Vagina (tissue), 2 donors: ENCODE measurements at places on chromosomes 1 and 21.

DNA sequence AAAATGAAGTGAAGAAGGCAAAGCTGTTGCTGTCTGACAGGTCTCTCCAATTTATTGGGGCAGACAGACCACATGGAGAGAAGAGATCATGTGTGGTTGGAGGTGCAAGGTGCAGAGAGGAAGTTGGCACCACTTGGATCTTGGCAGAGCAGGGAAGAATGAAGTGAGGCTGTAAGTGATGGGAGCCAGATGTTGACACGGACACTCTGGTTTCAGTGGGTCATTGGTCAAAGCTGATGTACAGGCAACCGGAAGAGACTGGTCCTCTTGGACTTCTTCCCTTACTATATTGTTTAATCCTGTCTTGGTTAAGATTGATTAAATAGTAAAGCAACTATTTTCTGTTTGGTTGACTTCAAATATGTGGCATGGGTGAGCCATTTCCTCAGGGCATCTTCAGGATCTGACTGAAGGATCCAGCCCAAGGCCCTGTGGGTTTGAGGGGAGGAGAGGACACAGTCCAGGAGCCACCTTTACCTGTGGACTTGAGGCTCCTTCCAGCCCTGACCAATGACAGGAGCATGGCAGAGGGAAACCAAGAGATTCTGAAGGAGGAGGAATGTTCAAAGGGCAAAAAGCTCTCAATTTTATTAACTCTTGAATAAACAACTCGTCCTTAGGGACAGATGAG is 49.4 kb downstream of the NENF start:
- DNase-seq = no peak
- no peak overlapping the region for H3K27ac ChIP-seq
- no peak overlapping the region for H3K4me3 ChIP-seq
- H3K4me1 ChIP-seq = peaks cover 6% of the 10 kb centered on the region
- no peaks in the 10 kb centered on the region for H3K27me3 ChIP-seq

DNA sequence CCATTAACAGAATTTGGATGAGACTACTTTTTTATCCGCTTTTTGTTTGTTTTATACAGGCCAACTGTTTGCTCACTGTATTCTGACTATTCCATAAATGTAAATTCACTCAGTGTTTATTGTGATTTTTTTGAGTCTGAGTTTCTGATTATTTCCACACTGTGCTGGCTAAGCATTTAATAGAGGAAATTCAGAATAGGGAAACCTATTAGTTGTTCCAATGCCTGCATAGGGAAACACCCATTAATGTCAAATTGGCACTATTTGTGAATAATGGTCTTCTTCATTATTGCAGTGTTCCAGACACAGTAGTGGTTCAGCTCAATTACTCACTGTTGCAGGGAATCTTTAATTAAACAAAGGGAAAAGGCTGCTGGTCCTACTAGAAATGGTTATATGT is 174.7 kb upstream of the SGIP1 start:
- no peak for DNase-seq
- no peak overlapping the region for H3K27ac ChIP-seq
- no peaks in the 10 kb centered on the region for H3K27me3 ChIP-seq

GRCh38 chr1:64343823-64344190 is 126.1 kb upstream of the CACHD1 start:
- H3K36me3 ChIP-seq = no peaks in the 10 kb centered on the region
- H3K4me1 ChIP-seq = peaks cover 11% of the 10 kb centered on the region
- no peak overlapping the region for H3K4me3 ChIP-seq
- H3K27me3 ChIP-seq = no peaks in the 10 kb centered on the region
- H3K27ac ChIP-seq = no peak overlapping the region
- no peak for DNase-seq

DNA sequence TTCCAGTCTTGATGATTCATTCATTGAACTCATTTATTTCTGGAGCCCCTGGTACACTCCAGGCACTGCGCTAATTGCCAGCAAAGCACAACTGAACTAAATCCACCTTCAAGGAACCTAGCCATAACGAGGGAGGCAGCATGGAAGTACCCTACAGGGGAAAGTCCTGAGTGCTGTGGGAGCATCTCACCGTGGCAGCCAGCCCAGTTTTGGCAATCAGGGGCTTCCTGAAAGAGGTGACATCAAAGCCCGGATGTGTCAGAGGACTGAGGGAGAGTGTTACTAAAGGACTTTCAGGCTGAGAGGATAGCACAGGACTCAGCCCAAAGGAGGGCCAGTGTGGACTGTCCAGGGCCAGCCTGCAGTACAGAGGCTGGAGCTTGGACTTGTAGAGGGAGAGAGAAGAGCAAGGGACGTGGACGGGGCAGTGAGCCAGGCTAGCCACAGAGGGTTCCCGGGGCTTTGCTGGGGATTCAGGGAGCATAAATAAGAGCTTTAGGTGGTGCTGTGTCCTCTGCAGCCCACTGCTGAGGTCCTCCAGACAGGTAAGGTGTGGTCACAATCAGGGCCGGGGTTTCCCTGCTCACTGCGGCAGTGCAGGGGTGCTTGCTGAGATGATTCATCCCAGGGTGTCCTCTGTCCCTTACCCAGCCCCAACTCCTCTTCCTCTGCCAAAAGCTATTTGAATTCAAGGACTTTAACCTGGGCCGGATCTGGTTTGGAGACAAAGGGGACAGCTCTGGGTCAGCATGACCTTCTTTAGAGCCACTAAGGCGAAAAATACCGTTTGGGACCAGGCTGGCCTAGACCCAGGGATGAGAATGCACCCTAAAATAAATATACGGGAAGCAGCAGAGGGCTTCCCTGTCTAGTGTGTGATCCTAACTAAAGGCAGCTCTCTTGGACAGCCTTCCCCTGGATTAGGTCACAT is 128.3 kb downstream of the EDEM3 start:
- H3K4me3 ChIP-seq = no peak overlapping the region
- DNase-seq = no peak
- no peaks in the 10 kb centered on the region for H3K27me3 ChIP-seq
- H3K4me1 ChIP-seq = peaks cover 93% of the 10 kb centered on the region
- H3K36me3 ChIP-seq = no peaks in the 10 kb centered on the region

- DNase-seq = no peak
- H3K4me3 ChIP-seq = no peak overlapping the region
- no peak overlapping the region for H3K27ac ChIP-seq
These were observed 101.5 kb upstream of the COL24A1 start for GRCh38 chr1:86258101-86258500.

DNA sequence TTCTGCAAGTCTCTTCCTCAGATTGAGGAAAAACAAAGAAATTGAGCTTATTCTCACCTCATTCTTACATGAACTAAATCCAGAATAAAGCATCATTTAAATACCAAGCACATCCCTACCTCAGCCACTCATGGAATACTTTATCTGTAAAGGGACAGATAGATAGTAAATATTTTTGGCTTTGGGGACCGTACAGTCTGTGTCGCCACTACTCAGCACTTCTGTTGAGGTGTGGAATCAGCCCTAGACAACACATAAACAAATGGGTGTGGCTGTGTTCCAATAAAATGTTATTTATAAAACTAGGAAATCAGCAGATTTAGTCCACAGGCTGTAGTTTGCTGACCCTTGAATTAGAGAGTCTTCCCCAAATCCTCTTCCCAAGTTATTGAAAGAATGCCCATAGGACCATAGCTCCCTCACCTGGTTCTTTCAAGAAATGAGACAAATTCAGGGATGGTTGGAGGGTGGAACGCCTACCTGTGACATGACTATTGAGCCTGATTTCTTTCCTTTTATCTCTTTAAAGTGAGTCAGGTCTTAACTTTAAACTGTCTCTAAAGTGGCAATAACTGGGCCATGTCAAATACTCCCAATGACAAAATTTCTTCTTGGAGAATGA is 878.5 kb downstream of the USP25 start:
- no peak overlapping the region for H3K4me3 ChIP-seq
- H3K4me1 ChIP-seq = peaks cover 12% of the 10 kb centered on the region
- DNase-seq = no peak

- no peak overlapping the region for H3K27ac ChIP-seq
- DNase-seq = no peak
- H3K4me3 ChIP-seq = no peak overlapping the region
These were observed 13.0 kb downstream of the YBEY start for GRCh38 chr21:46299167-46299566.

GRCh38 chr1:187264995-187265602 is 436.4 kb downstream of the PLA2G4A start:
- no peaks in the 10 kb centered on the region for H3K36me3 ChIP-seq
- no peaks in the 10 kb centered on the region for H3K4me1 ChIP-seq
- DNase-seq = no peak
- no peaks in the 10 kb centered on the region for H3K27me3 ChIP-seq
- no peak overlapping the region for H3K27ac ChIP-seq

DNA sequence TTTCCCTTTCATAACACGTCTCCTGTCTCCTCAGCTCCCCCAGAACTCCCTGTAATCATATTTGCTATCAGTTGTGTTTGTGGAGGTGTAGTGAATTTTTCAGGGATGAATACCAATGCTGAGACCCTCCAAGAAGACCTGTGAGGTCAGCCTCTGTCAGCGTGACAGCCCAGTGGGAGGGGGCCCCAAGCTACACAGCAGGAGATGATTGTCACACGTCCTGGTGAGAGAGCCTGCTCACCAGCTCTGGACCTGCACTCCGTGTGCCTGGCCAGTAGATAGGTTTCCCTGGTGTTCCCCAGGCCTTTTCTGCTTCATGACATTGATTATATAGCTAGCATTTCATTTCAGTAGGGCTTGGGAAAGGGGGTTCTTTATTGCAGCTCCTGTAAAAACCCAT is 421.5 kb downstream of the KIF26B start:
- no peak overlapping the region for H3K4me3 ChIP-seq
- H3K27ac ChIP-seq = no peak overlapping the region
- no peaks in the 10 kb centered on the region for H3K27me3 ChIP-seq
- no peaks in the 10 kb centered on the region for H3K36me3 ChIP-seq

- no peak overlapping the region for H3K27ac ChIP-seq
- H3K36me3 ChIP-seq = no peaks in the 10 kb centered on the region
- no peaks in the 10 kb centered on the region for H3K27me3 ChIP-seq
These were observed 2.4 kb downstream of the SLAMF1 start for GRCh38 chr1:160644399-160644798.

GRCh38 chr21:15149600-15150224 is 84.9 kb upstream of the NRIP1 start:
- no peak overlapping the region for H3K27ac ChIP-seq
- no peak overlapping the region for H3K4me3 ChIP-seq
- peaks cover 11% of the 10 kb centered on the region for H3K4me1 ChIP-seq
- DNase-seq = no peak
- no peaks in the 10 kb centered on the region for H3K27me3 ChIP-seq
- no peaks in the 10 kb centered on the region for H3K36me3 ChIP-seq

GRCh38 chr1:221832151-221832550 is 90.3 kb upstream of the DUSP10 start:
- H3K36me3 ChIP-seq = no peaks in the 10 kb centered on the region
- peaks cover 6% of the 10 kb centered on the region for H3K4me1 ChIP-seq
- DNase-seq = no peak
- H3K4me3 ChIP-seq = no peak overlapping the region
- no peak overlapping the region for H3K27ac ChIP-seq

GRCh38 chr1:157915859-157916258 is 74.3 kb upstream of the CD5L start:
- no peaks in the 10 kb centered on the region for H3K36me3 ChIP-seq
- DNase-seq = no peak
- H3K27ac ChIP-seq = no peak overlapping the region
- no peaks in the 10 kb centered on the region for H3K4me1 ChIP-seq

DNA sequence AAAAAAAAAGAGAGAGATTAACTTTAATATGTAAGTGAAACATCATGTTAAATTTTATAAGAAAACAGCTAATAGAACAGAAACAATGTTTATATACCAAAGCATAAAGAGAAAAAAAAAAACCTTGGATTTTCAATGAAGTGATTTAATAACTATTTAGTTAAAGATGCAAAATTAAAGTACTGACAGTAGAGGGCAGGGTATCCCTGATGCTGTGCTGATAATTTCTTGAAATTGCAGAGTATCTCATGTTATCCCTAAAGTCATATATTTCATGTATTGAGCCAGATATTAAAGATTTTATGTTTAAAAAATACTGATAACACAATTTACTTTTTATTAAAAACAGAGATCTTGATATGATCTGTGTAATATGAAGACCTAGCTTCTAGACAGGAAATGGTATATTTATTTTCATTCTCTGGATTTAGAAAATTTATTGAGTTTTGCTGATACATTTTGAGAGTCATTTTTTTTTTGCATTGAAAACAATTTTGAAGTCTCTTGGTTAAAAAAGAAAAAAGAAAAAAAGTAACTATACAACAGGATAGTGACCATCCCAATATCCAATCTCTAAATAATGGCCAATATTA is 273.2 kb downstream of the USP25 start:
- no peak overlapping the region for H3K27ac ChIP-seq
- H3K36me3 ChIP-seq = no peaks in the 10 kb centered on the region
- H3K4me3 ChIP-seq = no peak overlapping the region
- peaks cover 10% of the 10 kb centered on the region for H3K4me1 ChIP-seq

DNA sequence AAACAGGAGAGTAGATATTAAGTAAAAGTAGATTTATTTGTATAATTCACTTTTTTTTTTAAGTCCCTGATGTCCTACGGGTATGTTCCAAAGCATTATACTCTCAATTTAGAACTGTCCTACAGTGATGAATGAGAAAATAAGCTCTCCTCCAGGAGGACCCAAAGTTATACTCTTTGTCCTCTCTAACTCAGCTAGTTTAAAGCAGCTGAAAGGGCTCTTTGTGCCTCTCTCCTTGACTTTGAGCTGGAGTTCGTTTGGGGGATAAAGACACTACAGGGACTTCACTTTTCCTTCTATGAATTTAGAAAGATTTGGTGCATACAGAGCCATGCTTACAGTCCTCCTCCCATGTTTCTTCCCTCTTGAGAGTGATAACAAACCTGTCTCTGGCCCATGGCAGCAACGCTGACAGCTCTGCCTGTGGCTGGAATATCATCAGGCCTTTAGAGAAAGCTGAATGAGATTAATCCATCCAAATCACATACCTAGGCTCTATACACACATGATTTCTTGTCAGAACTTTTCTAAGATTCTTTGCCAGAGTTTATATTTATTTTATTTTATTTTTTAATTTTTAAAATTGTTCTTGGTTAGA is 134.3 kb downstream of the PIK3R3 start:
- H3K27ac ChIP-seq = no peak overlapping the region
- no peaks in the 10 kb centered on the region for H3K27me3 ChIP-seq
- no peaks in the 10 kb centered on the region for H3K36me3 ChIP-seq
- DNase-seq = no peak

GRCh38 chr1:117372863-117373412 is 5.7 kb downstream of the MAN1A2 start:
- DNase-seq = no peak
- H3K4me3 ChIP-seq = no peak overlapping the region
- no peak overlapping the region for H3K27ac ChIP-seq

DNA sequence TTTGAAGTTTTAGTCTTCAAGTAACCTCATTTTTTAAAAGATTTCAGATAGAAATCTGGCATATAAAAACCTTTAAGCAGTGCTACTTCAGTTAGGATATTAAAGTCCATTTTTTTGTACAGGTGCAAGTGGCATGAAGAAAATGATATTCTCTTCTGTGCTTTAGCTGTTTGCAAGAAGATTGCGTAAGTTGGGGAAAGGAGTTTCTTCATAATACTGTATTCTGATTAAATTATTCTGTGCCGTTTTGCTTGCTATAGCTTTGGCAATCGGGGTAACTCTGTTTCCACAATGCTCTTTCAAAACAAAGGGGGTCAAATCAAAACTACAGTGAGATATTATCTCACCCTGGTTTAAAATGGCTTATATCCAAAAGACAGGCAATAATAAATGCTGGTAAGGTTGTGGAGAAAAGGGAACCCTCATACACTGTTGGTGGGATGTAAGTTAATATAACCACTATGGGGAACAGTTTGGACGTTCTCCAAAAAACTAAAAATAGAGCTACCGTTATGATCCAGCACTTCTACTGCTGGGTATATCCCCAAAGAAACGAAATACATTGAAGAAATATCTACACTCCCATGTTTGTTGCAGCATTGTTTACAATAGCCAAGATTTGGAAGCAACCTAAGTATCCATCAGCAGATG is 27.1 kb downstream of the MAEL start:
- no peaks in the 10 kb centered on the region for H3K36me3 ChIP-seq
- H3K27ac ChIP-seq = no peak overlapping the region
- H3K27me3 ChIP-seq = no peaks in the 10 kb centered on the region
- H3K4me3 ChIP-seq = no peak overlapping the region
- H3K4me1 ChIP-seq = no peaks in the 10 kb centered on the region
